ENCODE measurements at places on chromosomes 2 and 18. TPM values are rescaled to one million over a fixed set of nuclear protein-coding genes. Genes with fewer than 3 reads are reported as not detected.

Gene MAL
- total RNA-seq = not detected

Gene CYP26B1
- total RNA-seq = 0.22 TPM

Gene SKA1
- total RNA-seq = 20.6 TPM

DNA sequence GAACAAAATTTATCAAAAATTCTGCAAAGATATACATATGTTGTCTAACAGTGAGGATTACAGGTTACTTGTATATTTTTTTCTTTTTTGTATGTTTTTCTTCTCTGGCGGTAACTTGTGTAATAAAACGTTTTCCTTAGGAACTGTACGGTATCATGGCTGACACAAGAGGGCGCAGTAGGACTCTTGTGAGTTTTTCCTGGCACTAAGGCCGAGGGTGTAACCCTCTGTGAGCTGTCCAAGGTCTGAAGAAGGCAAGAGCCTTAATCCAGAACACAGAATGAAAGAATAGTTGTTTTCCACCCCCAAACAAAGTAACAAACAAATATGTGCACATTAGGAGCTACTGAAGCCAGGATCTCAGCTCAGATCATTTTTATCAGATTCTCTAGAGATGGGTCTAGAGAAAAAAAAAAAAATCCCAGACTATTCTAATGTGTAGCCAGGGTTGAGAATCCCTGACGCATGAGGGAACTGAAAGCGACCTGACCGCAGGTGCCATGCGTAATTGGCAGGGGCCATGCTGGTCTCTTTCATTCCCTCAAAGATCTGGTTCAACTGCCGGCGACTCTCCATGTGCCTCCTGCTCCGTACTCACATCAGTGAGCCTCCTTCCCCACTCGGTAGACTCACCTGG is 27.0 kb downstream of the TMEM200C start:
- H3K4me3 ChIP-seq = no peak overlapping the region
- H3K27ac ChIP-seq = no peak overlapping the region
- H3K4me1 ChIP-seq = no peaks in the 10 kb centered on the region
- H3K27me3 ChIP-seq = no peaks in the 10 kb centered on the region
- H3K36me3 ChIP-seq = peaks cover 1% of the 10 kb centered on the region

GRCh38 chr2:77602771-77603170 is 80.6 kb upstream of the LRRTM4 start:
- no peaks in the 10 kb centered on the region for H3K27me3 ChIP-seq
- H3K36me3 ChIP-seq = no peaks in the 10 kb centered on the region
- no peak overlapping the region for H3K4me3 ChIP-seq
- no peak overlapping the region for H3K27ac ChIP-seq
- H3K4me1 ChIP-seq = no peaks in the 10 kb centered on the region

GRCh38 chr18:27735117-27735516 is 441.8 kb downstream of the CDH2 start:
- DNase-seq = no peak
- H3K27ac ChIP-seq = no peak overlapping the region
- H3K27me3 ChIP-seq = no peaks in the 10 kb centered on the region
- no peak overlapping the region for H3K4me3 ChIP-seq
